ENCODE measurements at places on chromosomes 7 and 10.

DNA sequence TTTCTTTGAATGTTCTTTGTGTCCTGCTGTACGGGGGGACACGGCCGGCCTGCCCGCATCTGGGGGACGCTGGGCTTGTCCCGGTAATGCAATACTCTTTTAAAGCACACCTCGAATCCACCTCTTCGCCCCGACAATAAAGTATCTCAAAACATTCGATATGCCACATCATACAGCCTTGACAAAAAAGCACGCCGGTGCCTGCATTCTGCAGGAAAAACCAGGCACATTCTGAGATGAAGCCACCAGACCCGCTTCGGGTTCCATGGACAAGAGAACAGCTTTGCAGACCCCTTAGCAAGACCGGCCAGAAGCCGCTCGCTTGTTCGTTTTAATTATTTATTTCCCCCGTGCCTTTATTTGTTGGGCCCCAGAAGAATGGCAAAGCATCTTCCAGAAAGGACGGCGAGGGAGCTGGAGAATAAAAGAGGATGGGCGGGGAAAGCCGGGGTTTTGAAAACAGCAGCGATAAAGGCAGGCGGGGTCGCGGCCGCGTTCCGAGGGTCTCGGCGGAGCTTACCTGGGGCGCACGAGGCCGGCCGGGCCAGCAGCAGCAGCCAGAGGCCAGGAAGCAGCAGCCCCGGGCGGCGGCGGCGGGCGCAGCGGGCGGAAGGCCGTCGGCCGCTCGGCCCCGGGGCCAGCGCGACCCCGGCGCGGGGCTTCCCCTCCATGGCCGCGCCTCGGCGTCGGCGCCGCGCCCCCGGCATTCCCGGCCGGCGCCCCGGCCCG is 462 bp downstream of the KIAA1549 start:
- no peak for DNase-seq

DNA sequence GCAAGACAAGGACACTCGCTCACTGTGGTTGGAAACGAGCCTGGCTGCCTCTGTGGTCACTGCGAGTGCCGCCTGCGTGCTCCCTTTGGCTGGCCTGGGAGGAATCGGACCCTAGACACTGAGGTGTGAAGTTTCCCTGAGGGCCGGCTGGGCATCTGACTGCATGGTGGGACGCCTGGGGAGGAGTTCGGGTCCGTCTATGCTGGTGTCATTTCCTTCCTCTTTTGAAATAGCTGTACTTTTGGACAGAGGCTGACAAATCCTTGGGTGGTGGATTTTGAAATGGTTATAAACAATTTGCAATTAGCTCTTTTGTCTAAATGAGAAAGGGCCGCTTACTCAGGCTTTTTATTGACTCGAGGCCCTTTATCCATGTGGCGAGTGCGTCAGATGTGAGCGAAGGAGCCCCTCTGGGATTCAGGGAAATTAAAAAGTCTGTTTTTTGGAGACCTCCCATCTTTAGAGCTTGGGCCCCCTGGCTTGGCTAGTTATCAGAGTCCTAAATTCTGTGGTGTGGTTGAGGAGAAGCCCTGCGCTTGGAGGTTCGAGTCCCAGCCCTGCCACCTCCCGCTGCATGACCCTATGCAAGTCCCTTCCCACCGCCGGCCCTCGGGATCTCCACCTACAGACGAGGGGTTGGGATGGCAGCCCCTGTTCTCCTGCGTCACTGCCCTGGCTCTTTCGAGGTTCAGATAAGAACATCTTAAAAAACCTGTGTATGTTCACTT is 147.1 kb downstream of the RGS10 start:
- no peak for DNase-seq

GRCh38 chr7:108136191-108136688 is 6.1 kb upstream of the LAMB4 start:
- no peak for DNase-seq

GRCh38 chr10:70358446-70358845 is 24.0 kb downstream of the LRRC20 start:
- no peak for DNase-seq

GRCh38 chr7:136687693-136688322 is 180.6 kb upstream of the CHRM2 start:
- DNase-seq, result peak; percentile 64

GRCh38 chr7:131890176-131890575 is 333.7 kb upstream of the PODXL start:
- DNase-seq, result no peak

GRCh38 chr7:101688183-101688831 is 59.2 kb upstream of the MYL10 start:
- DNase-seq, result peak; percentile 88

DNA sequence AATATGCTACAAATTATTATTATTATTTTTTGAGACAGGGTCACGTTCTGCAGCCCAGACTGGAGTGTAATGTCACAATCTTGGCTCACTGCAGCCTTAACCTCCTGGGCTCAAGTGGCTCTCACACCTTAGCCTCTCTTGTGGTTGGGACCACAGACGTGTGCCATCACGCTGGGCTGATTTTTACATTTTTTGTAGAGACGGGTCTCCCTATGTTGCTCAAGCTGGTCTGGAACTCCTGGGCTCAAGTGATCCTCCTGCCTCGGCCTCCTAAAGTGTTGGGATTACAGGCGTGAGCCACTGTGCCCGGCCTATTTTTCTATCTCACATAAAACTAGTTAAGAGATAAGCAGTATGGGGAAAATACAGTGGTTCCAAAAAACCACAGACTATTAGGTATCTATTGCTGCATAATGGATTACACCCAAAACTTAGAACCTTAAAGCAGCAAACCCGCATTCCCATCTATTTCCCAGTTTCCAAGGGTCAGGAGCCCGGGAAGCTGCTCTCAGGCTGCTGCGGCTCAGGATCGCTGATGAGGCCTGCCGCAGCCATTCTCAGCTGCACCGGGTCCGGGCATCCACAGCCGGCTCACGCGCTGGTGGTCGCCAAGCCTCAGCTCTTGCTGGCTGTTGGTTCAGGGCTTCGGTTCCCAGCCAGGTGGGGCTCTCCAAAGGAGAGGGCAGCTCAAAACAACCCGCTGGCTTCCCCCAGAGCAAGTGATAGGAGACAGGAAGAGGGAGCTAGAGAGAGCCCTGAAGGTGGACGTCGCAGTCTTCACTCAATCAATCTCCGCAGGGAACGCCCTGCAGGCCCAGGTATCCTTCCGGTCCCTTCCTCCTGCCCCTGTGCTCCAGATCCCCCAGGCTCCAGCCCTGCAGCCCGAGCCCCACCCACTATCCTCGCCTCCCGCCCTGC is 128.2 kb downstream of the UBE2H start:
- DNase-seq, result peak; percentile 52

GRCh38 chr10:108384378-108384777 is 1219.9 kb upstream of the SORCS1 start:
- DNase-seq, result no peak

- no peak for DNase-seq
Measured at GRCh38 chr7:152851326-152851725, 91.8 kb downstream of the ACTR3B start.

- DNase-seq, result no peak
Measured at GRCh38 chr7:149869867-149870266, 3.9 kb upstream of the ATP6V0E2 start.

DNA sequence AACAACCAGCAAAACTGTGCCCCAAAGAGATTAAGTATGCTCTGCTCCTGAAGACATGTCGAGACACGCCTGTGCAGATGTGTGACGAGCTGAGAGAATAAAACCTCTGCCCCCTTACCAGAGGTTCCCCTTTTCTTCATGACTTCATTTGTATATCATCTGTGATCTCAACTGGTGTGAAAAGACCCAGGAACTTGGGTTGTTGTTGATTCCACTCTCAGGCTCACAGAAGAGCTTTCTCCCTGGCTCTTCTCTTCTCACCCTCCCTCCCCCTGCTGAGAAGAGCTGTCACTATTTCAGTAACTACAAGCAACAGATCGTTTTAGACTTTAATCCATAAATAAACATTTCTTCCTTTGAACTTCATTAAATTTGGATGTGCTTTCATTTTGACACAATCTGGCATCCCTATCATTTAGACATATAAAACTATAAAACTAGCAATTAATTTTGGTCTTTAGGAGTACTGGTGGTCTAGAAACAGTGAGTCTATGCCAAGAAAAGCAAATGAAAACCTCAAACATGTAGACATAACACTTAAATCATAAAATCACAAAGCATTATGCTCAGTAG is 179.3 kb upstream of the FZD8 start:
- DNase-seq, result no peak

GRCh38 chr7:158096582-158096981 is 491.0 kb downstream of the PTPRN2 start:
- no peak for DNase-seq

DNA sequence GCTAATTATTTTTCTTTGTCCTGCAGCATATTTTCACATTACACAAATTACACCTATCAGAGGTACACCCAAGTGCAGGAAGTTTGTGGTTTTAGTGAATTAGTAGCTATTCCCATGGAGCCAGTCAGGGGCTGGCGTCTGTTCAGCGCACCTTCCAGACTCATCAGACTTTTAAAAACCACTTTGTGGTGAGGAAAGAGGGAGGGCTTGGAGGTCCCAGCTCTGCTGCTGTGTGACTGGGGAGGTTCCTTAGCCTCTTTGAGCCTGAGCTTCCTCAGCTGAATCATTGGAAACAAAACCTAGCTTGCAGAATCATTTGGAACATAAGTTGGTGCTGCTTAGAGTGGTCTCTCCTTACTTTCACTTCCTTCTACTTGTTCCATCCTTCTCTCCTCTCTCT is 175.4 kb downstream of the SORCS3 start:
- DNase-seq, result no peak

GRCh38 chr7:32091608-32092210 is 21.5 kb upstream of the PDE1C start:
- DNase-seq, result peak; percentile 25

DNA sequence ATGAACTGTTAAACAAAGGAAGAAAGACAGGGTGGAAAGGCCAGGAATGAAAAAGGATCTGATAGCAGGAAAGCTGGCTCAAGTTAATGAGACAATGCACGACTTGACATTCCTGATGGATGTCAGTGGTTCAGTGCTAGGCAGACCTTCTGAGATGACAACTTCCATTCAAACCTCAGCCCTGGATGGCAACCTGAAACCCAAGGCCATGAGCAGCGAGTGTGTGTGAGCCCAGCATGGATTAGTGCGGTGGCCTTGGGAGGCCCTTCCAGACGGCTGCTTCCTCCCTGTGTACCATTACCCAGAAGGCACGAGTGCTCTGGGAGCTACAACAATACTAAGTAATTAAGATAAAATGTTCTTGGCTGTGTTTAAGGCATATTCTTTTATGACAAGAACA is 18.8 kb downstream of the TRIL start:
- DNase-seq, result no peak

- DNase-seq, result no peak
Measured at GRCh38 chr7:140521421-140521820, 42.1 kb upstream of the MKRN1 start.

- DNase-seq, result peak; percentile 15
Measured at GRCh38 chr7:29091715-29092114, 54.6 kb downstream of the CPVL start.

DNA sequence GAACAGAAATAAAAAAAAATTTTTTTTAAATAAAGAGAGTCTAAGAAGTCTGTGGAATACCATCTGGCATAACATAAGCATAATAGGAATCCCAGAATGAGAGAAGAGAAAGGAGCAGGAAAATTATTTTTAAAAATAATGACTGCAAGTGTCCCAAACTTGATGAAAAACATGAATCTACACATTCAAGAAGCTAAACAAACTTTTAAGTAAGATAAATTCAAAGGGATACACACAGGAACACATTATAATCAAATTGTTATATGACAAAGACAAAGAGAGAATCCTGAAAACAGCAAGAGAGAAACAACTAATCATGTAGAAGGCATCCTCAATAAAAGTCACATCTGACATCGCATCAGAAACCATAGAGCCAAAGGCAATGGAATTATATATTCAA is 30.9 kb downstream of the SMURF1 start:
- DNase-seq, result no peak

- no peak for DNase-seq
Measured at GRCh38 chr7:158648787-158649186, 55.8 kb downstream of the NCAPG2 start.

GRCh38 chr7:38858259-38858884 is 50.6 kb downstream of the VPS41 start:
- DNase-seq, result peak; percentile 63

GRCh38 chr10:15378569-15378968 is 7.5 kb upstream of the FAM171A1 start:
- no peak for DNase-seq

- DNase-seq, result no peak
Measured at GRCh38 chr7:83835424-83835823, 186.5 kb upstream of the SEMA3E start.

DNA sequence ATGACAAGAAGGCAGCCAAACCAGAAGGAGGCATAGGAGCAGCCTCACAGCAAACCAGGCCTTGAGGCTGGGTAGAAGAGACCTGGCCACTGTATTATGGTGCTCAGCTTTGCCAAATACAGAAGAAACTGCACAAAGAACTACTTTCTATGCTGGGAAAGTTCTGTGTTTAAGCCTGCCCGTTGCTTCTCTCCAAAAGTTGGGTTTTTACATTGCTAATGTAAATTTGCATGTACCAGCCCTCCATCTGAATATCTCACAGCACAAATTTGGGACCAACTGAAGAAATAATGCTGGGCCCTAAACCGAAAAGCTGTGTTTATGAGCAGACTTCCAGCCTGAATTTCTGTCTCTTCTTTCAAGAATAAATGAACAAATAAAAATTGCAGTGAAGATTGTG is 145.0 kb downstream of the TFEC start:
- DNase-seq, result no peak
